ENCODE measurements at places on chromosomes 7 and 10. TPM values are rescaled to one million over a fixed set of nuclear protein-coding genes. Genes with fewer than 3 reads are reported as not detected.

PTPRN2 gene
- total RNA-seq, result 2.7 TPM

GRCh38 chr10:130339091-130339490 is 202.9 kb downstream of the GLRX3 start:
- no peak overlapping the region for H3K4me3 ChIP-seq
- no peaks in the 10 kb centered on the region for H3K4me1 ChIP-seq
- DNase-seq, result peak; percentile 23
- H3K27ac ChIP-seq, result no peak overlapping the region
- no peaks in the 10 kb centered on the region for H3K27me3 ChIP-seq

EBF3 gene
- 6.9 TPM for total RNA-seq

DNA sequence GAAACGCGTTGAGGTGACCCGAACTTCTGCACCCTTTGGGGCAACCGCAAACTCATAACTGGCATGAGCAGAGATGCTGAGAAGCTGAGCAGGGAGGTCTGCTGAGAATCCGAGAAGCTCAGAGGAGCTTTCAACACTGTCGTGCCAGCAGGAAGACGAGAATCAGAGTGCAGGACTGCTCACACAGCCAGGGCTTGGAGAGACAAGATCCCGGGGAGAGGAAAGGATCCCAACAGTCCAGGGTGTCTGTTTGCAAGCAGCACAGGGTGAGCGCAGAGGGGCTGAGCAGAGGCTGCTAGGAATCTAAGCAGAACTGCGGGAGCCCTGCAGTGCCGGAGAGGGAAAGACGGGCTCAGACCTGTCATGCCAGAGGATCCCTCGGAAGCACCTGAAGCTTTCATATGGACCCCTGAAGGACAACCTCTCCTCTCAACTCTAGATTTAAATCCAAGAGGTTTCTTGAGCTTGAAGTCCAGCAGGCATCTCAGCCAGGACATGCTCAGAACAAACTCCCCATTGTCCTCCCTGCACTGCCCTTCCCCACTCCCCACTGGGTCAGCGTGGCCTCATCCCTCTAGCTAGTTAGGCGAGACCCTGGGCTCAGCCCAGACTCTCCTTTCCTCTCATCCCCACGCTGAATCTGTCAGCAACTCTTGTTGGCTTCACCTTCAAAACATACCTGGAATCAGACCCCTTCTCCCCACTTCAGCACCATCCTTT is 40.7 kb downstream of the FOXL3 start:
- H3K4me1 ChIP-seq, result no peaks in the 10 kb centered on the region
- H3K27ac ChIP-seq, result no peak overlapping the region
- no peak for DNase-seq
- no peaks in the 10 kb centered on the region for H3K27me3 ChIP-seq
- H3K36me3 ChIP-seq, result no peaks in the 10 kb centered on the region
- H3K4me3 ChIP-seq, result no peak overlapping the region

DNA sequence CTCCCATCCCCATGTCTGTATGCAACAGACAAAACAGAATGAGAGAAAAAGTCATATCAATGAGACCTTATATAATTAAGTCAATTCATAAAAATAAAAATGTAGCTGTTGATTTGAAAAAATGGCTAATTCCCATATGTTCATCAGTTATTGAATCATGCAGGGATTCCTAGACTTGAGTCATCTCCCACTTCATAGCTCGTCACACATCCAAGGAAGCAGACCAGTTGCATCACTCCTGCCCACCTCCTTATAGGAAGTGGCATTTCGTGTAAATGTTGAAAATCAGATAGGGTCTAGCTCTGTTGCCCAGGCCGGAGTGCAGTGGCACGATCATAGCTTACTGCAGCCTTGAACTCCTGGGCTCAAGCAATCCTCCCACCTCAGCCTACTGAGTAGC is 56.1 kb upstream of the SH2B2 start:
- no peak for DNase-seq
- no peaks in the 10 kb centered on the region for H3K27me3 ChIP-seq
- no peaks in the 10 kb centered on the region for H3K4me1 ChIP-seq
- no peak overlapping the region for H3K4me3 ChIP-seq

Measured in right atrium auricular region (tissue), 2 donors.